Skin of body (tissue), 3 donors: ENCODE measurements at places on chromosomes 7 and 10.

- peak; percentile 15 for DNase-seq
Measured at GRCh38 chr10:31694929-31695837, 233.4 kb downstream of the ARHGAP12 start.

DNA sequence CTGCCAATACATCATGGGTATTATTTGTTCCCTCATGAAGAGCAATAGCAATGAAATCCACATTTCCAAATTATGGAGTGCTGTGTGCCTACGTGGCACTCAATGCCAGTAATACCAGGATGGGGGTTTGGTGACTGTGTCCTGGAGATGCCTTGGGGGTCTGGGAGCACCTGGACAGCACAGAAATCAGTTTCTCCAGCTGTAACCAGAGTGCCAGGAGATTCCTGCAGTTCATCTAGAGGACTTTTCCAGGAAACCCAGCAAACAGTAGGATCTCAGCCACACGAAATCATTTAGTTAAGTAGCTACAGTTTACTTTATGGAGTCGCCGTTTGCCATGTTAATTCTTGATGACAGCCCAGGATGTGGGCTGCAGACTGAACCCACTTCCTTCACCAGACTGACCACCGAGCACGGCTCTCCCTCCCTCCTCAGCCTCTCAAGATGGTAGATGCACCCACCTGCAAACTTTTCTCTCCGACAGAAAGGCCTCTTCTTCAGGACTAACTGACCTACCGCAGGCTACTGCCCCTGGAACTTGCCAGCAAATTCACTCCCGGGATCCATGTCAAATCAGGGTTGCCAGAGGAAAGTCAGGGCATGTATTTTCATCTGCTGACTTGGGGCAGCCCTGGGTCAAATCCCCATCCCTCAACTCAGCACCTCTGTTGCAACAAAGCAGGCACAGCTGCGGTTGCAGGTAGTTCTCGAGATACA lies 30.3 kb downstream of the MKI67 start:
- DNase-seq = no peak

DNA sequence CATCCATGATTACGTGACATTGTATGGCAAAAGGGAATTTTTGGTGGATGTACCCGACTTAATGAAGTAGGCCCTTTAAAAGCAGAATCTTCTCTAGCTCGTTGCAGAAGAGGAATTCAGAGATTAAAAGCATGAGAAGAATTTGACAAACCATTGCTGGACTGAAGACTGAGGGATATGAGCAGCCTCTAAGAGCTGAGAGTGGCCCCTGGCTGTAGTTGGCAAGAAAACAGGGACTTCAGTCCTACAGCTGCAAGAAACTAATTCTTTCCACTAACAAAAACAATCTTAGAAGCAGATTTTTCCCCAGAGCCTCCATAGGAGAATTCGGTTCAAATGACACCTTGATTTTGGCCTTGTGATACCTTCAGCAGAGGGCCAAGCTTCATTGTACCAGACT lies 34.1 kb downstream of the MACC1 start:
- no peak for DNase-seq

DNA sequence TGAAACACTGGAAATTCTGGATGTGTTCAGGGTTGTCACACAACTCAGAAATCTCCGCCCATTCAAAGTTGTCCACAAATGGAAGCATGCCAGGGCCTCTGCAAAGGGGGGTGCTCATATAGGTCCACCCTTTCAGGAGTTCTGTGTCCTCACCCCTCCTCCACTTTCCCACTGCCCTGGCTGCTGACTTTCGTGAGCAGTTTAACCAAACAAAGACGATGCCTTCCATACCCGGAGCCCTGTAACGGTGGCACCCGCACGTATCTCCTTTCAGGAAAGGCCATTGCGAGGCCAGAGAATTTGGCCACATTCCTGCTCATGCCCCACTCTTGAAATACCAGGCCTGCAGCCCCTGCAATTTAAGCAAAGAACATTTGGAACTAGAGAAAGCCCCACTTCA lies 1.4 kb downstream of the CPXM2 start:
- no peak for DNase-seq

DNA sequence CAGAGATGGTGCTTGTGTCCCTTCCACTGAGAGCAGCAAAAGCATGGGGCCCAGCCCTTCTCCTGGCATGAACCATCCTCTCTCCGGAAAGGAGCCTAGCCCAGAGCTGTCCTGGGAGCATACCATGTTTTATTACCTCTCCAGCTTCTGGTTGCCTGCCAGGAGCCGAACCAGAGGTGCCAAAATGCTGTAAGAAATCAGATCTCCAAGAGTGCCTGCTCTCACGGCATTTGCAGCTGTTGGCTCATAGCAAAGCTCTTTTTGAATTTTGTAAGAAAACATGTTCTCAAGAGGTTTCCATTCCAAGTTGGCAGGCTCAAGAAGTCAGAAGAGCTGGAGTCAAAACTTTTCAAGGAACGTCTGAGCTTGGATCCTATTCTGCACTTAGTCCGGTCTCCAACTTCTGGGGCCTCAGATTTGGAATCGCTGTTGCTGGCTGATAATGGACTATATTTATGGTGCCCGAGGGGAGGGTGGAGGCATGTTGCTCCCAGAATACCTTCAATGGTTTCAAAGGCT lies 211.7 kb upstream of the MKI67 start:
- DNase-seq = peak; percentile 96

DNA sequence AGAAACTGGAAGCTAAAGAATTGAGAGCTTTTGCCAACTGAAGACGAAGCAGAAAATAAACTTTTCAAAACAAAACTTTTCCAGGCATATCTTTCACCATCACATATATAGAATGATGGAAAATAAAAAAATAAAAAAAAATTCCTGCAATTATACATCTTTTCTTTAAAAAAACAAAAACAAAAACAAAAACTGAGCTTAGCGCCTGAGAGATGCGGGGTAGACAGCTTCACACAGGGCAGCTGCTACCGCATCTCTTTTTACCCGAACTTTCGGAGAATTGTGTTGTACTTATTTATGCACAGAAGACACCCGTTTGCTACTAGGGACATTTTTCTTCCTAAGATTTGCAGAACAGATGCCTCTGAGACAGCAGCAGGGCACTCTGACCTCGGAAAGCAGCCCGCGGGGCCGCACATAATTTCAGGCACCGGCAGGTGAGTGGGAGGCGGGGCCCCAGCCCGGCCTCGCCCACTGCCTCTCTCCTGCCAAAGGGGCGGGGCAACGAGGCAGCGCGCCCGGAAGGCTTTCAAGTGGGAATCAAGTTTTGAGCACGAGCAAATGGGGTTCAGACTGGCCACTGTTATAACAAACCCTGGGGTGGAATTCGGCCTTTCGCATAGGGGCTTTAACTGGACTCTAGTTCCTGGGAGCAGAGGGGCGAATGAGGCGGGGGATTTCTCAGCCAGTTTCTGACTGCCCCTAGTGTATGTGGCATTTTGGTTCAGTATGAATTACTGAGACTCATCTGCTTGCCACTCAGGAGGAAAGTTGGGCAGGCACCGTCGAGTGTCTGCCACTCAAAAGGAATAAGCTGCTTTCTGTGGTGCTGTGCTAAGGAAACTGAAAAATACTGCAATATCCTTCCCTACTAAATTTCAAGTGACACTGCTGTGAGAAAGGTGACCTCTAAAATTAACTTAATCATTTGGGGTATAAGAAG lies 18.5 kb upstream of the FAM133B start:
- no peak for DNase-seq

DNA sequence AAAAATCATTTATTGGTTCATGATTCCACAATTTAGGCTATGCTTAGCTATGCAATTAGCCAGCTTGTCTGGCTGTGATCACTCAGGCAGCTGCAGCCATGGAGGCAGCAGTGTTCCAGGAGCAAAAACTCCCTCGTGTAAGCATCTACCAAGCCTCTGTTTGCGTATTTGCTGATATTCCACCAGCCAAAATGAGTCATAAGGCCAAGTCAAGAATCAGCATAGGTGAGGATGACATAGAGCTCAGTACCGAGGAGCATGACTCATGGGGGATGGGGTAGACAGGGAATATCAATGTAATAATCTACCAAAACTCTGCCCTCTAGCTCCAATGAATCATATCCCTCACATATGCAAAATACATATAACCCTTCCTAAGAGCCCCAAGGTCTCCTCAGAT lies 63.3 kb downstream of the IMMP2L start:
- DNase-seq = no peak

- no peak for DNase-seq
Measured at GRCh38 chr10:125820701-125821100, 2.4 kb downstream of the UROS start.

DNA sequence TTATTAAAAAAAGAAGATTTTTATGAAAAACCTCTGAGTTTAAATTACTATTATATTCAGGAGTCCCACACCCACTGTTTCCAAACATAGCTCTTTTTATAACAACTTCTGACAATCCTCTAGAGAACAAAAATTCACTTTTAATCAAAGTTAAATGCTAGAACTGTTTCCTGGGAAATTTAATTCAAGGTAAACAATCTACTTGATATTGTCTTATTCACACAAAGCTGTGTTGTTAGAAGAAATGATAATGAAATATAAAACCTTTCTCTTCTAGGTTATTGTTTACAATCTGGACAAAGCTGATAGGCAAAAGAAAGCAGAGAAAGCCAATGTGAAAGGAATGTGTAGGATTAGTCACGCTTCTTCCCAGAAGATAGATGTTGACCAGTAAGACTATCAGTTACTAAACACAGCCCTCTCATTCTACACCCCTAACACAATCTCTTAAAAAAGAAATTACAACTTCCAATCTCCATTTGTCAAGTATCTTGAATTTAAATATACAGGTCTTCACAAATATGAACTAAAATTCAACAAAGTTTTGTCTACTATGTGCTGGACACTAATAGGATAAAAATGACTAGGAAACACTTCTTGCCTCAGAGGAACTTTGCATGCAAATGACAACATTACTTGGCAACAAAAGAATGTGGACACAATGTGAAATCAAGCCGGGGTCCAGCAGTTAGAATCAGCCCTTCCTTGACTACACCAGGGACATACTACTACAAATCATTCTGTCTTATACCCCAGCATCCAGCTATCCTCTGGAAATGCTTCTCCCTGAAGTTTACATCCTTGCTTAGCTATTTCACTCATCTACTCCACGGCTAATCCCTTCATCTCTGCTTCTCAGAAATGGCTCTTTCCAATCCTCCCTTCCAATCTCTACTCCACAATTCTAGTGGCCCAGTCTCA lies 123.7 kb downstream of the IMMP2L start:
- DNase-seq = no peak

- no peak for DNase-seq
Measured at GRCh38 chr10:90432866-90433265, 425.0 kb downstream of the HTR7 start.

- no peak for DNase-seq
Measured at GRCh38 chr7:65404020-65404419, 30.4 kb downstream of the ZNF92 start.

GRCh38 chr7:153297141-153297540 lies 537.6 kb downstream of the ACTR3B start:
- no peak for DNase-seq

GRCh38 chr7:155993420-155994278 lies 181.4 kb upstream of the SHH start:
- DNase-seq = no peak

- no peak for DNase-seq
Measured at GRCh38 chr10:26815500-26815899, 45.3 kb downstream of the ABI1 start.

DNA sequence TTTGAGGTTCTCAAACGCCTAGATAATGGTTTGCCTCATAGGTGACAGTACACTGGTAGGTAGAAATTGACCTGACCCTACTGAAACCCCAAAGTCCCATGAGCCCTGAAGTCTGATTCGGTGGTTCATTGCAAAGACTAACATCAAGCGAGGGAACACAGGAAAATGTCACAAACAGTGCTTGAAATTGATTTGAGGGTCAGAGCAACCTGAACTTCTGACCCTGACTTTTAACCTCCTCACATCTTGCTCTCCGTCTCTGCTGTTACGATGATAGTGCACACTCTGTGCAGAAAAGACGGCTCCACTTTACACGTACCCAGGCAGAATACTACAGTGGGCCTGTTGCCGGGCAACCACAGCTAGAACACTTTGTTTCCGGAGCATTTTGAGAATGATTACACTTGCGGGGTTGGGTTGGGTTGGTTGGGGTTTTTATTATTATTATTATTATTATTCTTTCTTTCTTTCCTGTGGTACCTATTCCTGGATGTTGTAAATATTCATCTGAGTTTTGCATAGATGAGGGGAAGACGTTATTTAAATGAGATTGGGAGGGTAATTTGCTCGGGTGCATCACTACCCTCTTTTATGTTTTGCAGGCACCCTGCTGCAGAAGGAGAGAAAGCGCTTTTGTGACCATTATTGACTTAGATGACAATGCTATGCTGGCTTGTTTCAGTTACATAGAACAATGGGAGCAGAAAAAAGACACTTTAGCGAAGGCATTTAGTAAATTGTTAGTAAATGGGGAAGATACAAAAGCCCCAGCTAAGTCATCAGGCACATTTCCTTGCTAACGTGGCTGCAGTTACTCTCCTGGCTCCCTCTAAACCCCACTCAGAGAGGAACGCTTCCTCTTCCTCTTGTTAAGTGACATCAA lies 438.1 kb upstream of the NRP1 start:
- peak; percentile 63 for DNase-seq

GRCh38 chr7:31939076-31939475 lies 131.1 kb downstream of the PDE1C start:
- no peak for DNase-seq

DNA sequence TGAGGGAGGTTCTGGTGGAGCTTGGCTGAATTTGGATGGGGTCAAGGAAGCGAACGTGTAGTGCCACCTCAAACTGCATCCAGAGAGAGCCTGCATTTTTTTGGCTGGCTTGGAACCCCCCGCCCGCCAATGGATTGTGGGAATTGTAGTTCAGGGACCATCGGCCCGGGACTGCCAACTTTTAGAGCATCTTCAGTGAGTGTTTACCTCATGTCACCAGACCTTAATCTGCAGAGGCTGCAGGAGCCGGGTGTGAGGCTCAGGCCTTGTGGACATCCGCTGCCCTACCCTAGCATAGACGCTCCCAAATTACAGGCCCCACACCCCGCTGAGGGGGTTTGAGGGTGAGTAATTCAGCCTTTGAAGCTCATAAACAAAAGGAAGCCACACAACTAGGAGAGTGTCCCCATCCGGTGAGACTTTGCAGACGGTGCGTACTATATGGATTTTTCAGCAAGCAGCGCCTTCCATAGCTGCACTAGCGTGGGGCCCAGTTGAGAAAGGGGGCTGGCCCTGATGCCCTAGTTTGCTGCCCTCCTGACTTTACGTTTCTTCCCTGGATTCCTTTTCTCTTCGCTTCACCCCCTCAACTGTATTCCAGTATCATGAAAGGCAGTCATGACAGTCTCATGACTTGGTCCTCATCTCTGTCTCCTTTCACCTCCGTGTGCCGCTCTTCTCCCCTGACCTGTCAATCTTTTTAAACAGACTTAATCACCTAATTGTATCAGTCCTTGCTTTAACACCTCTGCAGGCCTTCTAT lies 717 bp downstream of the CNPY4 start:
- peak; percentile 80 for DNase-seq

DNA sequence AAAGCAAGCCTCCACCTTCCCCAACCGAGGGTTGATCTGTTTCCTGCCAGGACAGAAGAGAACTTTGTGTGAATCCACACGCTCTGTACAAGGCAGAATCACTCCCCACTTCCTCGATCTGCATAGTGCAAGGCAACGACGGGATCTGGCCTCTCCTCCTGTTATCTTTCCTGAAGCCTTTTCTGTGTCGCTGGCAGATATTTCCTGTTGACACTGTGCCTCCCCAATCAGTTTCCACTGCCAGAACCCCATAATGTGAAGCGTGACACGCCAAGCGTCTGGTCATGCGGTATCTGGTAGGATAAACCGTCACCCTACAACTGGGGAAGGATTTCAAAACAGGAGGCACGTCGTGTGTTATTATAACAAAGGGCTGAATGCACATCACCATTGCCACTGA lies 57.2 kb downstream of the FAM171A1 start:
- DNase-seq = no peak
